ENCODE measurements at places on chromosomes 7 and 10.

- no peak for DNase-seq
Measured at GRCh38 chr7:142584765-142585164, 164.5 kb upstream of the PRSS1 start.

DNA sequence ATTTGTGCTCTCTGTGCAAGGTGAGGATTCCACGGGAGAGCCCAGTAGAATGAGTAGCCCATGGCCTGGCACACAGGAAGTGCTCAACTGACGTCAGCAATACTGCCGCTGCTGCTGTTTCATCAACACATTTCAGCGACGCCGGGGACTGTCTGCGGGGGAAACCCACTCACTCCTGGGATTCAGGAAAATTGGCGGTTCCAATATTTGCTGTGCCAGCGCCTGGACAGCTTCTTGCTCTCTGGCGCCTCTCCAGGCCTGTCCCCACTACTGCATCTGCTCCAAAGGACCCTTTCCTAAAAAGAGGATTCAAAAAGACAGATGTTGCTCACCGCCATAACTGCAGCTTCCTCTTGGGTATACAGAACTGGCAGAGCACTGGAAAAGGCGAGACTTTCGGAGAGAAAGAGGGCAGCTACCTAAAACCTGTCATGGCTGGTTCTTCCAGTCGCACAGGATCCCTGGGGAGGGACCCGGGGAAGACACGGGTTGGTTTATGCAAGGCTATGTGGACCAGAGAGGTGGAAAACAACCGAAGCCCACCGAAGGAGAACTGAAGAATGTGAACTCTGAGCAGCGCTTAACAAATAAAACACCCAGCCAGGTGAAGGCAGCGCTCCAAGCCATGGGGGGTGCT is 39.7 kb upstream of the ENO4 start:
- no peak for DNase-seq

DNA sequence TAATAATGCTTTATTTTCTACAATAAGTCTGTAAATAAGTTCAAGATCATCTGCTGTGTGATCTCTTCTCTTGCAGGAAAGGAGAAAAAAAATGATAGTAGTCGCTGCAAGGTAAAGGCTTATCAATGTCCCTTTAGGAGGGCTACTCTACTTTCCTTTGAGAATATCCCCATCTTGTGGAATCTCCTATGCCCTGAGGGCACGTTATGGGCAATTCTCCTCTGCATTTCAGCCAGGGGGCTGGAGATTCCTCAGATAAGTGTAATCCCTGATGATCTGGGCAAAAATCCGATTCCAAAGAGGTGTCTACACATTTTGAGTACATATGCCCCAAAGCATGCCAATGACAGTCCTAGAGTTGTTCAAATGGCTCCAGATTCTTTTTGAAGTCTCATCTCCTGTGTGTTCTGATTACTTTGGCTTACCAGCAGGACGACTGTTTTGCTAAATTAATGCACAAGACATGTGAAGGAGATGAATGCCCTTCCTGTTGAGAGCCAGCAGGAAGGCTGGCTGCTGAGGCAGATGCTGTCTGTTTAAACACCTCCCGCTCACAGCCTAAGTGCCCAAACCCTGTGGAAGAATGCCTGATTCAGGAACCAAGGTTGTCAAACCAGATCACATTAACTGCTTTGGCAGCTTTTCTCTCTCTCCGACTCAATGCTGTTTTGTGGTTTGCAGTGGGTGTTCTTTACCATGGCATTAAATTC is 171.2 kb upstream of the COL1A2 start:
- no peak for DNase-seq

GRCh38 chr10:49168831-49169500 is 19.2 kb downstream of the TMEM273 start:
- no peak for DNase-seq

GRCh38 chr10:6030940-6031339 is 31.2 kb downstream of the IL2RA start:
- no peak for DNase-seq

GRCh38 chr7:98250789-98251188 is 1.2 kb downstream of the TECPR1 start:
- DNase-seq = no peak

GRCh38 chr7:83248000-83248399 is 85.3 kb upstream of the PCLO start:
- DNase-seq = no peak

GRCh38 chr10:88934900-88935672 is 17.5 kb downstream of the ACTA2 start:
- no peak for DNase-seq

DNA sequence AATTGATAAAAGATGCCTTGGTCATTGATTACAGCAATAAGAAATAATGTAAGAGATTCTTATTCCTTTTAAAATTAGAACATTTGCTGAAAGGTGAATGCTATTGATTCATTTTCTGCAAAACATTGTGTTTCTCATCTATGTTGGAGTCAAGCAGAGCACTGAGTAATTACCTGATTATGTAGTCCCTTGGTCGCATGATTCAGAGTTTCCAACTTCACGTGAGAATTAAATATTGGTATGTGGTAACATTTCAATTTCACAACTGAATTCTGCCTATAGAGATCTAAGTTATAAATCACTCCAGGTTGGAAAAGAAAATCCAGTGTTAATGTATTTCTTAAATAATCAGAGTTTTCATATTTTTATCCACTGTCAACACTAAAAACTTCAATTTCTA is 701.4 kb downstream of the PHTF2 start:
- no peak for DNase-seq

- DNase-seq = no peak
Measured at GRCh38 chr7:8490391-8491045, 57.1 kb downstream of the NXPH1 start.

GRCh38 chr7:108001764-108002725 is 916 bp downstream of the LAMB1 start:
- DNase-seq = no peak

All from esophagus squamous epithelium (tissue), 5 donors.